ENCODE measurements at places on chromosomes 1 and 21.

DNA sequence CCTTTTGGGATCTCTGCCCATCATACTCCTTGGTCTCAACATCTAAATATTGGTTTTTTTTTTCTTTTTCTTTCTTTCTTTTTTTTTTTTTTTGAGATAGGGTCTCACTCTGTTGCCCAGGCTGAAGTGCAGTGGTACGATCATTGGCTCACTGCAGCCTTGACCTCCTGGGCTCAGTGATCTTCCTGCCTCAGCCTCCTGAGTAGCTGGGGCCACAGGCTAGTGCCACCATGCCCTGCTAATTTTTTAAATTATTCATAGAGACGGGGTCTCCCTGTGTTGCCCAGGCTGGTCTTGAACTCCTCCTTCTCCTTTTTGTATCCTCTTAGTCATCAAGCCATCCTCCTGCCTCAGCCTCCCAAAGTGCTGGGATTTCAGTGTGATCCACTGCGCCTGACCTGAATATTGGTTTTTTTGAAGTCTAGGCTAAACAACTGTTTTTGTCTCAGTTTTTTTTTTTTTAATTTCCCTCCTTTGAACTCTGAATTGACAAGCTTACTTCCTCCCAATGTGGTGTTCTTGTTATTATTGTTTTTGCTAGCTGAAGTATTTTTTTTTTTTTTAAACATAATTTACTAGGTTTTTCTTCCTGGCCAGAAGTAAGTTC is 30.9 kb downstream of the MAPKAPK2 start:
- no peak for DNase-seq

DNA sequence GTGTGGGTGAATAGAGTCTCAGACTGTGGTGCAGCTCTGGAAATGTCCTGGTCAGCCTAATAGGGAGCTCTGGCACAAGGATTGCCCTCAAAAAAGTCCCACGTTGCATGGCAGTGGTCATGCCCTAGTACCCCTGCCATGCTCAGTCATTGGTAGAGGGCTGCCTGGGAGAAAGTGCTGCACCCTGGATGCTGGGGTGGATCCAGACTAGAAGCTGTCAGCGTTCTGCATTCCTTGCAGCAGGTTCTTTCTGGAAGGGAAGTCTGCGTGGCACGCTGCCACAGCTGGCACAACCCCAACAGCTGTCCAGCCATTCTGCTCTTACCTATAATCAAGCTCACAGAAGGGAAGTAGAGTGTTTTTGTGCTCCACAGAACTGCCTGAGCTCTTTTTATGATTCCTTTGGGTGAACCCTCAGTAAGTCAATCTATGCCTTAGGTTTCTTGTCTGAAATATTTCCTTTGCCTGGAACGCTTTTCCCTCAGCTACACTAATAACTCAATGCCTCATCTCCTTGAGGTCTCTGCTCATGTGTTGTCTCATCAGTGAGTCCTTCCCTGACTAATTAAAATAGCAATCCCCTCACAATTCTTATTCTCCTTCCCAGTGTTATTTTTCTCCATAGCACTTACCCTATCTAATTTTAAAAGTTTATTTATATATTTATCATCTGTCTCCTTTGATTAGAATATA is 61.5 kb upstream of the JAK1 start:
- DNase-seq, result peak; percentile 47

DNA sequence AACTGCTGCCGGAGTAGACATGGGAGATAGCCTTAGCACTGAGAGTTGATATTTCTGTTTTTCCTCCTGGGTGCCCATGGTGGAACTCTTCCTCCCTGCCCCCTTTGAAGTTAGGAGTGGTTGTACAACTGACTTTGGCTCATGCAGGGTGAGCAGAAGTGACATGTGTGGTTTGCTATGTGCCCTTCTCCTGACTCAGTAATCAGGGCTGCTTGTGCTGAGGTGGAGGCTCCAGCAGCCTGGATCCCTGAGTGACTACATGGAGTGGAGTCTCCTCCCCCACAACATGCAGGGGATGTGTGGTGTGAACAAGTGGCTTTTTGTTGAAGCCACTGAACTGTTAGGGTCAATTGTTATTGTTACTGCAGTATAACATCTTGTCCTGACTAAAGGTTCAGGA is 261.6 kb downstream of the CAMTA1 start:
- no peak for DNase-seq

DNA sequence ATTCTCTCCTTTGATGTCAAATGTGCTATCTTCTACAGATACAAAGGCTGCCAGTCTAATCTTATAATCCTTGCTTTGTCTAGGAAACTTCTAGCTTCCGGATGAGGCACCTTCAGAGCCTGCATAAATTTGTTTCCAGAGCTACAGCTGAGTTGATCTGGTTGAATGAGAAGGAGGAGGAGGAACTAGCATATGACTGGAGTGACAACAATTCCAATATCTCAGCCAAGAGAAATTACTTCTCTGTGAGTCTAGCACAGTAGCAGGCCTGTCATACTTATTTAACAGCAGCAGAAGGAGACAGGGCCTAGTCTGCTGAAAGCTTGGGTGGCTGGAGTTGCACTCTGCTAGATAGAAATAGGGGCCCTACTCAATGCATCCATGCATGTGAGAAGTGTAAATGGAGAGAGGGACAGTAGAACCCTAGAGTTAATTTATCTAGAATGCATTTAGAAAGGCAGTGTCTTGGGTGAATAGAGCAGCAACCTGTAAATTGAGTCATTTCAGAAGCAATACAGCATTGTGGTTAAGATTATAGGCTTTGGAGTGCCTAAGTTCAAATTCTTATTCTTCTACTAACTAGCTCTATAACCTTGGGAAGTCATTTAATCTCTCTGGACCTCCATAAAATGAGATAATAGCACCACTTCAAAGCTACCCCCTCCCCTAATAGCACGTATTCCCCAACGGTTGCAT is 89.0 kb downstream of the MACF1 start:
- no peak for DNase-seq

- DNase-seq, result no peak
Measured at GRCh38 chr1:216686860-216687766, 36.1 kb downstream of the ESRRG start.

- peak; percentile 37 for DNase-seq
Measured at GRCh38 chr1:211710566-211711314, 35.3 kb upstream of the NEK2 start.

DNA sequence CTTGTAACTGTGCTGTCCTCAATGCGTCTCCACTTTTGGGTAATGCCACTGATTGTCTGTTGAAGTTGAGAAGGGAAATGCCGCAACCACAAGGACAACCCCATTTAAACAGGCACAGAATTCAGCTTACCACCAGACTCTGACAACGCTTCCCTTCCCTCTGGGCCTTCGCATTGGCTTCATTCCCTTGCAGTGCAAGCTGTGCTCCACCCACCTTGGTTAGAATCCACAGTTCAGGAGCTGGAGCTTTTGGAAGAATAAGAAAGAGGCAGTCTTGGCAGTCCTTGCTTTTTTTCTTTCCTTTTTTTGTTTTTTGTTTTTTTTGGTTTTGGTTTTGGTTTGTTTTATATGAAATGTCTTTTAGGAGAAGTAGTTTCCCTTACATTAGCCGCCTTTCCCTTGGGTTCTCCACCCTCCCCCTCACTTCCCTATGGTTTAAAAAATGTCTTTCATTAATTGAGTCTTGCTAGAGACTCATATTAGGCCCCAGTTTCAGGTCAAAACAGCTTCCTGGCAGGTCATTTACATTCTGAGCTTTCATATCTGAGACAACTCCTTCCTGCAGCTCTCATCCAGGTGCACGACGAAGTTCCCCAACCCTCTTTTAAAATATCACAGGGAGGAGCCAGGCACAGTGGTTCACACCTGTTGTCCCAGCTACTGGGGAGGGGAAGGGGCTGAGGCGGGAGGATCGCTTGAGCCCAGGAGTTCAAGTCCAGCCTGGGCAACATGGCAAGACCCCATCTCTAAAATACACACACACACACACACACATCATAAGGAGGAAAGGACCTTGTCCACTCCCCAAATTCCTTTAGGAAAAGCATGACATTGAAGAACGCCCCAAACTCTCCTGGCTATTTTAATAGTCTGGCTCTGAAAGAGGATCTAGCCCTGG is 20.7 kb upstream of the LAX1 start:
- peak; percentile 45 for DNase-seq

DNA sequence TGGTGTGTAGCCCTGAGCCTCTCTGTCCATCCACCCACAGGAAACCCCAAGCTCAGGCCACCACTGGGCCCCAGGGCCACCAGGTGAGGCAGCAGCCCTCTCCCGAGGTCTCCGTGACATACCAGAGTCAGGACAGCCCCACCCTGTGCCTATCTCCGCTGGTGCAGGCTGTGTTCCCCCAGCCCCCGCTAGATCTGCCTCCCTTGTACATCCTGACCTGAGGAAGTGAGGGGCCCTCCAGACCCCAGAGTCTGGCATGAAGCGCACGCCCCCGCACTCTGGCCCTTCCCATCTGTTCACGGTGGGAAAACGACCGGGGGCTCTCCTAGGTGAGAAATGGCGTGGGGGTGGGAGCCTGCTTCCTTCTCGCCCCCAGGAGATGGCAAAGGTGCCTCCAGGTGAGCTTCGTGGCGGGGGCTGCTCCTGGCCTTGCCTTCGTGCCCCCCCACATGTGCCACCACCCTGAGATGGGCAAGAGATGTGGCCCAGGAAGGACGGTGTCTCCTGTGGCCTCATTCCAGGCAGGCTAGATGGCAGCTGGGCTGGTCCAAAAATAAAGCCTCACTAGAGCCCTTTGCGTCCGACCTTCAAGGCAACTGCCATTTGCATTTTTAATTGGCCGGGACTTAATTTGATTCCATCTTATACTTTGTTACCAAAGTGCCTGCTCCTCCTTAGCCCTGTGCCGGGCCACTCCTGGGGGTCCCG is 3.1 kb downstream of the GABRD start:
- DNase-seq, result no peak

GRCh38 chr1:112790920-112791722 is 76.0 kb upstream of the PPM1J start:
- no peak for DNase-seq

DNA sequence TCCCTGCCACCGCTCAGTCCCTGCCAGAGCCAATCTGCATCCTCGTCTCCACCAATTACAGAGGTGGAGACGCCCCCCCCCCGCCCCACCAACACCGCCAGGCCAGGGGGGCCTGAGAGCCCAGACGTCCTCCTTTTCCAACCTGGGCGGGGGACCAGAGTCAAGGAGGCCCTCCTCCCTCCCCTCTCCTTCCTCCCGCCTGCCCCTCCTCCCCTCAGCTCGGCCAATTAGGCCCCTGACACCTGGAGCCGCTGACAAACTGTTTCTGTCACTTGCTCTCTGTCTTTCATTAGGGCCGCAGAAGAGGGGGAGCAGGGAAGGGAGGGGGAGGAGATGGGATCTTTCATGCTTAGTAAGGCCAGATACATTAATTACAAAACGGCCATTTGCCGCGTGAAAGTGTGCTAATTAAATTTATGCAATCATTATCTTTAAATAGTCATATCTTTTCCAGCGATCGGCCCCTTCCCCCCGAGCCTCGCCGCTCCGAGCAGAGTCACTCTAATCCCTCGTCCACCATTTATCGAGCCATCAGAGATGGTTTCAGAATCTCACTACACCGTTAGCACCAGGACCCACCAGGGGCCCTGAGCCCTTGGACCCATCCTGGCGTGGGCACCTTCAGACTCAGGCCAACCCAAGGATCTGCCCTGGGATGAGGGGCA is 94.7 kb downstream of the PAX7 start:
- DNase-seq, result no peak

GRCh38 chr21:38037416-38037815 is 121.2 kb upstream of the KCNJ6 start:
- no peak for DNase-seq

DNA sequence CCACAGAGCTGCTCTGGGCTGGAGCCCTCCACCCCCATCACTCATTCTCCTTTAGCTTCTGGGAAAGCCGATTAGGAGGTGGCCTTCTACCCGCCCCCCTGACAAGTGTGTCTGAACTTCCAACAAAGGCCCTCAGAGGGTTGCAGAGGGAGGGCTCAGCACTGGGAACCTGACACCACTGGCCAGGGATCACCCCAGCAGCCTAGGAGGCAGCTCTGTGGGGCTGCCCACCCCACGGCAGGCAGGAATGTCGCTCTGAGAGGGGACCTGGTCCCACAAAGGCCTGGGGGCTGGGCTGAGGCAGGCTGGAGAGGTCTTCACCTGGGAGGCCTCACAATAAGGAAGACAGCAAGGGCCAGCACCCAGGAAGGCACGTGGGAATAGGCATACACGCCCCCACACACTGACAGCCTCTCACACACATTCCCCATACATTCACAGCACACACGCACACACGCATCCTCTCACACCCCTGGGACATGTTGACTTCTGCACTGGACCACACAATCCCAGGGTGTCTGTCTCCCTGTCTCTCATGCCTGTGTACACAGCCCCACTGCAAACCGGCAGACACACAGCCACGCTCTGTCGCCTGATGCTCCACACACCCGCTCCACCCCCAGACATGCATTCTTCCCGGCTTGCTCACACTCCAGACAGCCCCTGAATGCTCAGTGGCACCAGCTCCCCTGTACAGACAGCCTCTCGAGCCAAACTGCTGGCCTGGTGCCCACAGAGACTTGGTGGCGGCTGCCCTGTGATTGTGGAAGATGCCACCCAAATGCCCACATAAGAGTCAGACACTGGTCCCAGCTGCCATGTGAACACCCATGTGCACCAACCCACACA is 30.7 kb downstream of the DMBX1 start:
- DNase-seq, result no peak

GRCh38 chr1:31666263-31666963 is 21.7 kb upstream of the PEF1 start:
- DNase-seq, result no peak

DNA sequence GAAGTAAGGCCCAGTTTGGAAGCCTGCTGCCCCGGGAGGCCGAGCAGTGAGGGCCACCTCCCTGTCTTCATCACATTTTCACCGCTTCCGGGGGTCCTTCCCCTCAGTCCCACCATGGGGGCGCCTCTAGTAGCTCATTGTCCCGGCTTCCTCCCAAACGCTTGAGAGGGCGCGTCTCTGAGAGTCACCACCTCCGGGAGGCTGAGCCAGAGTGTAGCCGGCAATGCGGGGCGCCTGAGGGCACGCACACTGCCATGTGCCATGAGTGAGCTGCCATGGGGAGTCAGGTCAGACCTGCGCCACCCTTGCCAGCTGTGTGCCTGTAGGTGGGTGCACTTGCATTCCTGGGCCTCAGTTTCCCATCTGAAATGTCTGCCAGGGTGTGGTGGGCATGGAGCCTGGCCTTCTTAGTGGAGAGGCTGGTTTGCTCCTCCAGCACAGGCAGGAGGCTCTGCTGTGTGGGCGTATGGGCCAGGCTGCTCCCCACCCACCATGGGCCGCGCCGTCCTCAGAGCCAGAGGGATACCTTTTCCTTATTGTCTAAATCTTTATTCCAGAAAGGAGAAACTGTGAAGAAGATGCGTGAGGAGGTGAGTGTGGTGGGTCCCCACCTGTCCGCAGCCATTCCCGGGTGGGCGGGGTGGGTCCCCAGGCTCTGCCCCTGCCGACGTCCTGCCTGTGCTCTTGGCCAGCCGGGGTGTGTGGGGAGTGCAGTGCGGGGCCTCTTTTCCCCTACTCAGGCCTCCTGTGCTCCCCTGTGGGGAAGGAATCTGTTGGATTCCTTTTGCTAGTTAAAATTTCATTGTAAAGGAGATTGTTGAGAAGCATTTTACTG is 81.3 kb upstream of the COL6A1 start:
- DNase-seq, result no peak

- DNase-seq, result no peak
Measured at GRCh38 chr1:224456637-224456953, 22.0 kb upstream of the WDR26 start.

GRCh38 chr1:106225403-106225802 is 831.1 kb upstream of the PRMT6 start:
- no peak for DNase-seq

All from hematopoietic multipotent progenitor cell treated with erythropoietin and hydrocortisone succinate and interleukin-3 and kit ligand, for 4 days (in vitro differentiated cells).